ENCODE measurements at places on chromosomes 16 and 17.

DNA sequence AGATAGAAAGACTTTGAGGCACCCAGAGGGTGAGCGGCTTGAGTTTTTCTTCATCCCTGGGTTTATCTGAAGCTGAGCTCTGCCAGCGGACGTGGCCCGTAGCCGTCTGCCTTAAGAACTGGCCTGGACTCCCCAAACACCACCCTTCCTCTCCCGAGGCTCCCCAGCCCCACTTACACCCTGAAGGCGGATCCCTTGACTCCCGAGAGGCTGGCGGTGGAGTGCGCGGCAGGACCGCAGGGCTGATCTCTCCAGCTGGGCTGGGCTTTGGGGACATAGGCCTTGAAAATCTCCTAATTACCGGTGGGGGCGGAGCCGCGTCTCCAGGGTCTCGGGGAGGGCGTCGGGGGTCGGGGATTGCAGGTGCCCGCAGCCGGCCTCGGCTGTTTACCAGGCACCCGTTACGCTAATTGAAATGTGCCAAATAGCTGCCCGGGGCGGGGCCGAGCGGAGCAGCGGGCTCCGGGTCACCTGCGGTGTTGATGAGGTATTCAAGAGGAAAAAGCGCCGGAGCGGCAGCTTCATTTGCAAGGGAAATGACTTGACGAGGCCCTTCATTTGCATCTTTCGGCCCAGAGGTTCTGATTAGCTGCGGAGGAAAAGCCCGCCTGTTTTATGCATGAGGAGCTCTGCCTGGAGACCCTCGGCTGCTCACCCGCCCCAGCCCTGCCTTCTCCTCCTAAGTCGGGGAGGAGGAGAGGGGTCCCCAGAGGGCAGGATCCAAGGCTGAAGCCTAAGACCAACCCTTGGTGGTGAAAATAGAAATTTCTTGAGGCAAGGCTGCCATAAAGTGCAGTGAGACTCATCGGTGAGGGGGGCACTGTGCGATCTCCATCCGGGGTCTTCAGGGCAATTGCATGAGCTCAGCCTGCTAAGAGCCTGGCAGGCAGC, 100.7 kb downstream of the MGAT5B start:
- DNase-seq: peak; percentile 49

DNA sequence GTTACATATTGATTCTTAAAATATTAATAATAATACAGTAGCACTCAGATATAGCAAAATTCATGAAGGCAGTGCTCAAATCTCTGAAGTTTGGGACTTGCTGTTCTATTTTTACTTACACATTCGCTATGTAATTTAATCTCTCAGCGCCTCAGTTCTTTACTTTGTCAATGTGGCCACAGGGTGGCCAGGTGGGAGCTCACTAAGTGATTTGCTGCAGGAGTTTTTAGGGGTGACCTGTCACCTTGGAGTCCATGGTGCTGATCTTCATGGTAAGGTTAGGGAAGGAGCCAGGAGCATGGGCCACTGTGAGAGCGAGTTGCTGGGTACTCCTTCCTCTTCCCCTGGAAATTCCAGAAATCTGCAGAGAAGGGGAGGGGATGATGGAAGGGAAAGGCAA, 28.1 kb downstream of the VWA3A start:
- no peak for DNase-seq

- DNase-seq: no peak
Measured at GRCh38 chr16:83851473-83851872, 43.7 kb downstream of the HSBP1 start.

GRCh38 chr17:72724267-72724666, 368.2 kb downstream of the SLC39A11 start:
- DNase-seq: no peak

- no peak for DNase-seq
Measured at GRCh38 chr16:86844695-86845094, 266.3 kb downstream of the FOXL1 start.

DNA sequence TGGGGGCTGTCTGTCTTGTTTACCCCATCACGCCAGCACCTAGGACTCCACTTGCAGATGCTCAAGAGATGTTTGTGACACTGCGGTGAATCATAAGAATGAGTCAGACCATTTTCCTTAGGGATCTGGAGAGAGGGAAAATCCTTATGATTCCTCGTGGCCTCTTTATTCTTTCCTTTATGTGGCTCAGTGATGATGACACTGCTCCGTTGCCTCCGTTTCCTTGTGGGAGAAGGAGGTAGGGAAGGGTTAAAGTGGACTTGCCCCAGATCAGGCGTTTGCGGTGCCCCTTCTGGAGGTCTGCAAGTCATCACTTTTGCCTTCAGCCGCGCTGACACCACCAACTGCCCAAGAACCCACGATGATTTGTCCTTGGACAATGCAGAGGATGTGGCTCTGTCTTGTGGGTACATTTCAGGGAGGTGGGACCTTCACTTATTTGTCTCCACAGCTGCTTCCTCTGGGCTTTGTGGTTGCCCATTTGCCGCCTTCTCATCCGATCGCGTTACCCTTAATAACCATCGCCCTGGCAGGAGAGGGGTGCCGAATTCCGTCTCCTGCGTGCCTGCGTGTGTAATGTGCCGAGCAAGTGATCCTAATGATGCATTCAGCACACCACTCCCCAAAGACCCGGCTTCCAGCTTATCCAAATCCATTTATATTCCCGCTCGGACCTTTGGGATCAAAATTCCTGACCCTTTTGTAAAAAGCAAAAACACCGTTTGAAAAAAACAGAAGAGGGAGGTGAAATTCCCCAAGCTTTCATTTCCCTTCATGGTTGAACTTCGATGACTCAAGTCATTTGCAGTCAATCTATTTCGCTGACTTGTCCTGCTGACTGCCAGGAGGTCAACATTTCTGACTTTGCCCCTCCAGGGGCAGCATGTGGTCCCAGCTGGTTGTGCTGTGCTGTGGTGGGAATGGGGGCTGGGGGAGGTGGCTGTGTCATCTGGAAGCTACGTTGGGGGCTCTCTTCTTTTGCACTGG, 87.2 kb upstream of the IRX3 start:
- DNase-seq: peak; percentile 97

DNA sequence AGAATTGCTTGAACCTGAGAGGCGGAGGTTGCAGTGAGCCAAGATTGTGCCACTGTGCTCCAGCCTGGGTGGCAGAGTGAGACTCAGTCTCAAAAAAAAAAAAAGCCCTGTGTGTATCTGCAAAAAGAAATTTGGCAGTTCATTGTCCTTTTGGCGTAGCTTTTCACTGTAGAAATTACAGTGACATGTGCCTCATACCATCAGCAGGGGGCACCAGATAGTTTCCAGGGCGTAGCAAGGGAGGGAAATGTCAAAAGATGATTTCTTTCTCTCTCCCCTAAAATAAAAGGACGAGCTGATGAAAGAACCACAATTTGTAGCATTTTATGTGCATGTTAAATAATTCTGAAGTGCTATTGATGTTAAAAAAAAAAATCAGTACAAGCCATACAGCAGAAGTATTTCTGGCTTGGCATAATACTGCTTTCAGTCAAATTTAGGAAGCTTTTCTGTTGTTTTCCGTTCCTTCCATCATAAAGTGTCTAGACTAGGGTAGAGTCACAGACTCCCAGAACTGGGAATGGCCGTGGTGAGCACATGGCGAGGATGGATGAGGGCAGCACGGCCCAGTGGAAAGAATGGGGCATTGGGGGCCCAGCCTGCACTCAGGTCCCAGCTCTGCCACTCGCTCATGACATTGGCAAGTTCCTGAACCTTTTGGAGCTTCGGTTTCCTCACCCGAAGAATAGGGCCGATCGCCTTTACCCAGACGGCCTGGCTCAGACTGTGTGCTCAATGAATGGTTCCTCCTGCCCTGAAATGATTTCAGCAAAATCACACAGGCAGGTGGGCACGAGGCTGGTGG, 59.8 kb upstream of the RPH3AL start:
- peak; percentile 70 for DNase-seq

GRCh38 chr16:724188-725040, 1.8 kb downstream of the CCDC78 start:
- no peak for DNase-seq

Measured in NB4 (cell line).